ENCODE measurements at places on chromosomes 7 and 10. TPM values are rescaled to one million over a fixed set of nuclear protein-coding genes. Genes with fewer than 3 reads are reported as not detected.
A peak's percentile ranks its signal among the peaks of the same experiment; 100 is the strongest.

- DNase-seq: peak; percentile 58
- no peaks in the 10 kb centered on the region for H3K36me3 ChIP-seq
- no peak overlapping the region for H3K27ac ChIP-seq
- no peaks in the 10 kb centered on the region for H3K27me3 ChIP-seq
- no peak overlapping the region for H3K4me3 ChIP-seq
These were observed 189.1 kb downstream of the LRRTM3 start for GRCh38 chr10:67114945-67115344.

GRCh38 chr10:114100848-114101741 lies 57.4 kb downstream of the ADRB1 start:
- H3K4me1 ChIP-seq: peaks cover 32% of the 10 kb centered on the region
- H3K4me3 ChIP-seq: peak overlapping the region; percentile 52
- H3K27ac ChIP-seq: peak overlapping the region; percentile 17
- H3K36me3 ChIP-seq: no peaks in the 10 kb centered on the region

Gene ZNF425
- total RNA-seq: 0.73 TPM

- H3K4me3 ChIP-seq: no peak overlapping the region
- DNase-seq: no peak
- H3K27ac ChIP-seq: no peak overlapping the region
- no peaks in the 10 kb centered on the region for H3K27me3 ChIP-seq
- H3K4me1 ChIP-seq: no peaks in the 10 kb centered on the region
These were observed 38.9 kb downstream of the ZNF365 start for GRCh38 chr10:62413048-62413447.

Gene KBTBD2
- total RNA-seq: 21.9 TPM

Gene NT5C3A
- 98.0 TPM for total RNA-seq

Gene CALHM3
- total RNA-seq: not detected

Gene CEP55
- total RNA-seq: 0.87 TPM

Gene TMEM176B
- total RNA-seq: 79.5 TPM

DNA sequence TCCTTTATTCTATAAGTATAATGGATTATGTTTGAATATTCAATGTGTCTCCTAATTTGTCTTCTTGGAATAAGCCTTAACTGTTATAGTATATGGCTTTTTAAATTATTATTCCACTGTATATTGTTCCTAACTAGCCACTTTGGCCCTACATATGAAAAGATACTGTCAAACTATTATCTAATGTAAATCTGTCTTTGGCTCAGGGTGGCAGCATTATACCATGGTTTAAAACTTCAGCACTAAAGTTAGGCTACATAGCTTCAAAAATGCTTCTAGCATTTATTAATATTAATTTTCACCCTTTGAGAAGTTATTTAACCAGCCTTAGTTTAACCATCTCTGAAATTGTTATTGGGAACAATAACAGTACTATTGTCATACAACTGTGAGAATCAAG lies 543.1 kb upstream of the MBL2 start:
- DNase-seq: no peak
- H3K27me3 ChIP-seq: no peaks in the 10 kb centered on the region
- H3K4me1 ChIP-seq: no peaks in the 10 kb centered on the region
- H3K36me3 ChIP-seq: no peaks in the 10 kb centered on the region

All from stomach (tissue), 19 donors.